ENCODE measurements at places on chromosomes 2 and 18. TPM values are rescaled to one million over a fixed set of nuclear protein-coding genes. Genes with fewer than 3 reads are reported as not detected.

LYG2 gene
- polyA plus RNA-seq: not detected

MRPL53 gene
- polyA plus RNA-seq: 59.3 TPM

PDE11A gene
- not detected for polyA plus RNA-seq

C2orf66 gene
- not detected for polyA plus RNA-seq

EDAR gene
- 0.03 TPM for polyA plus RNA-seq

PDE1A gene
- polyA plus RNA-seq: 0.06 TPM

RAB6C gene
- polyA plus RNA-seq: 0.07 TPM

Measured in B cell (primary cell).